Stimulated activated CD8-positive, alpha-beta memory T cell treated with anti-CD3 and anti-CD28 coated beads, Interleukin-4, amount 100 ng/mL, for 1 hour (primary cell): ENCODE measurements at places on chromosomes 2 and 18.
A peak's percentile ranks its signal among the peaks of the same experiment; 100 is the strongest.

DNA sequence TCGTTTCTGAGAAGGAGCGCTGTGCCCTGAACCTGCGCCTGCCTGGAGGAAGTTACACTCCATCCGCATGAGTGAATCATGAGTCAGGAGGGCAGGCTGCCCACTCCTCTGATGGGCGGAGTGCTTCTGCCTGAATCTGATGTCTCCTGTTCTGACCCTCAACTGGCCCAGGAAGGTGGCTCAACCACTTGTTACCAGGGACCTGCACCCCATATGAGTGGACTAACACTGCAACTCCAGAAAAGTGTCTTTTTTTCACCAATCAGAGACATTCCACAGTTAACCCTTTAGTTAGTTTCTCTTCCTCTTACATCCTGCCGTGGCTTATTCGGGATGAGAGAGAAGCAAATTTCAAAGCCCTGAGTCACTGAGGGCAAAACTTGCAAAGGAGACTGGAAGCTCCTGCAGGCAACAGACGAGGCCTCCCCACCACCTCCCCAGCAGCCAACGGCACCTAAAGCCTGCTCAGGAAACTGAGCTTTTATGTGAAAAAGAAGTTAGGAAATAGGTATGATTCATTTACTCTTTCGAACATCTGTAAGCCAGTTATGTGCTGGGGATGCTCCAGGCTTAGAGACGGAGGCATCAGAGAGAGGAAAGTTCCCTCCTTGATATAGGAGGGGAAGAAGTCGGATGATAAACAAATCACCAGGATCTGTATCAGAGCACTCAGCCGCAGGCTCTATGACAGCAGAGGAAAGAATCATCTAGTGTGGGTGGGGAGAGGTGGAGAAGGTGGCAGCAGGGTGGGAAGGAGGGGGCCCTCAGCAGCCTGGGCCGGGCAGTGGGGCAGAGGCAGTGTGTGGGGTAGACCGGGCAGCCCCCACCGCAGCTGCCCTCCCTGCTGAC lies 30.9 kb downstream of the MBP start:
- no peak for DNase-seq

DNA sequence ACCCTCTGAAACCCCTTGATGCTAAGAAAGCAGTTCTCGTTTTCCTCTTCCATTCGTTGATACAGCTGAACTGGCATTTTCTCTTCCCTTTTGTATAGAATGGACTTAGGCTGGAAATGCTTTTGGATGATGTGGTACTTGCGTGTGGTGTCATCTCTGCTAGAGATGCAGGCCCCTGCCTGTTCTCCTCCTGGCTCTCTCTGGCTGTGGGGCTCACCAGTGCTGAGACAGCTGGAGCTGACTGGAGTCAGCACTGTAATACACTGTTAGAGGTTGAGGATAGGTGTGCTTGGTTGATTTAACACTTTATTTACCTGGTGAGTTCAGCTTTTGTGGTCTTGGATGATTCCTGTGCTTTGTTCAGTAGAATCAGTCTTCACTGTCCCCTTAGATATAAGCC lies 30.2 kb downstream of the PARD3B start:
- DNase-seq = no peak

DNA sequence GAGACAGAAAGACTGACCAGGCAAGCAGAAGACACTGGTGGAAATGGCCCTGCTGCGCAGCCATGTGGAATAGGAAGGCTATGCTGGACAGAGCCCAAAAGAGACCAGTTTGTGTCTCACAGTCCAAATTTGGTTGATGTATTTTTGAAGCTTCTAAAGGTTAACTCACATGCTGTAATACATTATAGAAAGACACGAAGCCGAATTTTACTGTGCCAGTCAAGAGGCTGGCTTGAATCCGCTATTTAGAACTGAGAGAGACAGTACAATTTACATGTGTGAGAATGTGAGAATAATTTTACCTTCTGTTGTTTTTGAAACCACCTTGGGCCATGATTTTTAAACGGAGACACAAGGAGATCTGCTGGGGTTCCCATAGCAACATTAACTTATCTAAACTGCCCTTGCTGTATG lies 113.6 kb downstream of the METTL8 start:
- DNase-seq = no peak

DNA sequence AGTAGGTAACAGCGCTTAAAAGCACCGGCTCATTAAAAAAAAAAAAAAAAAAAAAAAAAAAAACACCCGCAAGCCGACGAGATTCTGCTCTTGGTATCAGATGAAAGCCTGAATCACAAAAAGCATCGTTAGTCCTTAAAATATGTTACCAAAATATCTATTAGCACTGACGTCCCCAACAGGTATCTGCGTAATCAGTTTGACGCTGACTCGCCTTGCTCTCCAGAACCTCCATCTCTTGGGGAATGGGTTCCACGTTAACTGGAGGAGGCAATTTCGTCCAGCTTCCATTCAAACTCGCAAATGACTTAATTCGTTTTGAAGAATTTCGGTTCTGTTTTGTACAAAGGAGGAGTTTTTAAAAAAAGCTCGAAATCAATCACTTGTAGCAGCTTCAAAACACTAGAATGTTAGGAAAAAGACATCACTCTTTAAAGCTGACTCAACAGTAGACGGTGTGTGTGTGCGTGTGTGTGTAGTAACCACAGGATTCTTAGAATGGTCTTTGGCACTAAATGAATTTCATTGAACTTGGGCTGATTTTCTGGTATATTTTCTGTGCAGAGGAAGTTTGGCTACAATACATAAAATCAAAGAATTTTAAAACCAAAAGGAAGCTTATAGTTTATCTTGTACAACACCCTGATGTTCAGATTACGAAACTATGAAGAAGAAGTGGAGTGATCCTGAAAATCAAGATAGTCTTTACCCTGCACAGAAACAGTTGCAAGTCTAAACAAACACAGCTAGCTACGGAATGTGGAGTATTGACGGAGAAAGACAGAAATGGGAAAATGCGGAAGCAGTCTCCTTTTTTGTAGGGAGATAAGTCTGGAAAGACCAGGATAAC lies 1.1 kb upstream of the PGAP1 start:
- DNase-seq = peak; percentile 25

- DNase-seq = no peak
Measured at GRCh38 chr2:45843136-45843535, 191.7 kb downstream of the PRKCE start.

- no peak for DNase-seq
Measured at GRCh38 chr18:11849279-11849678, 1.9 kb upstream of the CHMP1B start.

DNA sequence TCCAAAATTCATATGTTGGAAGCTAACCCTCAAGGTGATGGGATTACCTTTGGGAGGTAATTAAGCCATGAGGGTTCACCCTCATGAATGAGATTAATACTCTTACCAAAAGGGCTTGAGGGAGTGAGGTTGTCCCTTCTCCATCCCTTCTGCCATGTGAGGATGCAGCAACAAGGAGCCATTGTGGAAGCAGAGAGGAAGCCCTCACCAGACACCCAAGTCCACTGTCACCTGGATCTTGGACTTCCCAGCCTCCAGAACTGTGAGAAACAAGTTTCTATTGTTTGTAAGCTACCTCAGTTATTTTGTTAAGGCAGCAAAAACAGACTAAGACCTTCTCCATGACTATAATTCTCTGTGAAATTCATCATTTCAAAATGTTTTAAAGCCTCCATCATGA lies 125.7 kb downstream of the FAM124B start:
- no peak for DNase-seq

DNA sequence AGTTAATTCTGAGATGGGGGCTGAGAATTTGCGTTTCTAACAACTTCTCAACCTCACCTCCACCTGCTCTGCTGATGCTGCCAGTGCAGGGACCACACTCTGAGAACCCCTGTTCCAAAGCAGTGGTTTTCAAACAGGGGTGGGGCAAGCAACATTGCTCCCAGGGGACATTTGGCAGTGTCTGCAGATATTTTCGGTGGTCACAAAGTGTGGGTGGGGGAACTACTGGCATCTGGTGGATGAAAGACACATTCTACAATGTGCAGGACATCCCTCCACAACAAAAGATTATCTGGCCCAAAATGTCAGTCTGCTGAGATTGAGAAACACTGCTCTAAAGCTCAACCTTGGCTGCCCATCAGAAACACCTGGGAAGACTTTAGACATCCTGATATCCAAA lies 188.7 kb upstream of the SATB2 start:
- no peak for DNase-seq
